ENCODE measurements at places on chromosomes 3 and 15.

- DNase-seq, result no peak
Observed at GRCh38 chr15:66809664-66810063, 107.6 kb downstream of the SMAD6 start.

GRCh38 chr15:57432141-57432741 lies 55.9 kb downstream of the CGNL1 start:
- DNase-seq, result no peak

DNA sequence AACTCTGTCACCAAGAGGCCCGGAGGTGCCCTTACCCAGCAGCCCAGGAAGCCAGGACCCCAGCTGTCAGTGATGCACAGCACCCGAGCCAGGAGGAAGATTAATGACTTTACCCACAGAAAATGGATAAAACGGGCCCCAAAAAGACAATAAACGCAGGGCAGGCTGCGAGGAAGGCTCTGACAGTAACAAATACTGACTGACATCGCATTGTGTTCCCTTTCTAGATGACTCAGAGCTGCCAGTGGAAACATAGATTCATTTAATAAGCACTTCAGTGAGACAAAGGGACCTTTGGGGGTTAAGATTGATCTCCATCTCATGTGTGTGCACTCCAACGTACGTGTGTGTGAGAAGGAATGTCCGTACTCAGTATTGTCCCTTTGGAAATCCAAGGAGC lies 225.3 kb upstream of the PPP2R3A start:
- no peak for DNase-seq

GRCh38 chr15:36152936-36153335 lies 426.5 kb upstream of the CDIN1 start:
- no peak for DNase-seq

GRCh38 chr15:68430471-68431036 lies 1.4 kb downstream of the ITGA11 start:
- no peak for DNase-seq

GRCh38 chr3:58659051-58659675 lies 7.4 kb downstream of the FAM3D start:
- DNase-seq, result no peak

DNA sequence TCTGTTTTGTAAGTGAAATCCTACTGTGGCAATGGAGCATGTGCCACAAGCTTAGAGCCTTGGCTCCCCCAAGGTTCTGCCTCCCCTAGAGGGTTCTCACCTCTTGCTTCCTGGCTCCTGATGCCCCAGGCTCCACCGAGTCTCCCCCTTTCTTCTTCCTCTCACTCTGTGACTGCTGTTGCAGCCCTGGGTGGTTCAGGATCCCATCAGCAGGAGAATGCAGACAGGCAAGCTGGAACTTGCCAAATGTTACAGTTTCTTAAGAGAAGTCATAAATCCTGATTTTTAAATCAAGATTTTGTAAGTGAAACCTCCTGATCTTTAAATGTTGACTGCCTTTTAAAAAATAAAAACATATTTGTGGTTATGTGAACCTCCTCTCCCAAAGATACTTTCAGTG lies 133.9 kb downstream of the CCNL1 start:
- no peak for DNase-seq

GRCh38 chr3:128413413-128414205 lies 53.1 kb downstream of the DNAJB8 start:
- DNase-seq, result no peak

DNA sequence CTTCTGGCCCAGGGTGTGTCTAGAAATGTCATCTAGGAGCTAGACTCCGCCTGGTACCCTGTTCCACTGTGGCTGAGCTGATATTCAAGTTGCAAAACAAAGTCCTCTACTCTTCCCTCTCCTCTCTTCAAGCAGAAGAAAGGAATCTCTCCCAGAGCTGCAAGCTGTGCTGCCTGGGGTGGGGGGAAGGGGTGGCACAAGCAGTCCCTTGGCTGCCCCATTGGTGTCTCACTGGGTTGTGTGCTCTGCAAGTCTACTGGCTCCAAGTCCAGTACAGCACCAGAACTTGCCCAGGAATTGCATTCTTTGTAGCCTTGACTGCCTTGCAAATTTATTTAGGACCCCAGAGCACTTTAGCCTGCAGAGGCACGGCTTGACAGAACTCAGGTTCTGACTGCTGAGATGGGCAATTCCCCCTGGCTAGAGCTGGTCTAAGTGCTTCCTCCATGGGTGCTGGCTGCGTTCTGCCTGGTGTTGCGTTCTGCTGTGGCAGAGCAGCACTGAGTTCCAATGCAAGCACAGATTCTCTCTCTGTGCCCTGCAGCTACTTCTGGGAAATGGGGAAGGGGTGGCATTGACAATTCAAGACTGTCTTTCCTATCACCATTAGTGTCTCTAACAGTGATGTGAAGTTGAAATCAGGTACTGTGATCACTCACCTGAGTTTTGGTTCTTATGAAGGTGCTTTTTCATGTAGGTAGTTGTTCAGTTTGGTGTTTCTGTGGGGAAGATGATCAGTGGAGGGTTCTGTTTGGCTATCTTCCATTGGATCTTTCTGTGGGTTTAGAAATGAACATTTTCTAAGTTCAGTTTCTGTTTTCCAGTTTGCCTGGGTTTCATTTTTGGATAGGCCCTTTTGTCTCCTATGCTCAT lies 39.5 kb downstream of the OXSR1 start:
- no peak for DNase-seq

DNA sequence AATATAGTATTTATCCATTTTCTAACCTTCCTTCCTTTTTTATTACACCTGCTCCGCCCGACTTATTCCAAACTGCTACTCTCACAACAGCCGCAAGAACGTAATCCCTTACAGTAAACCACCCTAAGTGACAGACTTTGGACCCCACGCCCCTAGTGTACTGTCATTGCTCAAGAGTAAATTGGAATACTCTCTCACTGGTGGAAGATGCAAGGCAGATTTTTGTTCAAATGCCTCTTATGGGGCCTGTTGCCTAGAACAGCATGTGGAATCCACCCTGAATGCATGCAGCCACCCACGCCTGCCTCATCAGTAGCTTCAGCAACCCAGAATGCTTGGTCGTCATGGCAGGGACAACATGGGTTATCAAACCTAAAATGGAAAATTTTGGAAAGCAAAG lies 226.2 kb upstream of the ST8SIA2 start:
- no peak for DNase-seq

DNA sequence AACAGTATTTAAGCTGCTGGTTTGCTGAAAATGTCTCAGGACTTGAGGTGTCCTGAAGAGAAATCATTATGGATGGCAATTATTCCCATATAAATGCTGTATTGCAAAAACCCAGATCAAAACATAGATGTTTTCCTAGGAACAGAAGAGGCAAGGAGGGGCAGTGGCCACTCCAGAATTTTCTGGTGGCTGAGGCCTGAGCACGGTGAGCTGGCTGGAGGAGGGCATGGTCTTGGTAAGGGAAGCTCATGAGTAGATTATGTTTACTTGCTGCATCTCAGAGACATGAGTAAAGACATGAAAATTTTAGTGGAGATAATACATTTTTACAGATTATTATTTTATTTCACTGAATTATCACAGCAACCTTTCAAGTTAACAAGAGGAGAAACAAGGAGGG lies 31.1 kb downstream of the PGPEP1L start:
- no peak for DNase-seq

- no peak for DNase-seq
Observed at GRCh38 chr3:113834983-113835382, 3.6 kb upstream of the GRAMD1C start.

GRCh38 chr3:52388348-52388821 lies 56.5 kb downstream of the SEMA3G start:
- DNase-seq, result no peak

- no peak for DNase-seq
Observed at GRCh38 chr15:97815835-97816234, 144.7 kb upstream of the ARRDC4 start.

DNA sequence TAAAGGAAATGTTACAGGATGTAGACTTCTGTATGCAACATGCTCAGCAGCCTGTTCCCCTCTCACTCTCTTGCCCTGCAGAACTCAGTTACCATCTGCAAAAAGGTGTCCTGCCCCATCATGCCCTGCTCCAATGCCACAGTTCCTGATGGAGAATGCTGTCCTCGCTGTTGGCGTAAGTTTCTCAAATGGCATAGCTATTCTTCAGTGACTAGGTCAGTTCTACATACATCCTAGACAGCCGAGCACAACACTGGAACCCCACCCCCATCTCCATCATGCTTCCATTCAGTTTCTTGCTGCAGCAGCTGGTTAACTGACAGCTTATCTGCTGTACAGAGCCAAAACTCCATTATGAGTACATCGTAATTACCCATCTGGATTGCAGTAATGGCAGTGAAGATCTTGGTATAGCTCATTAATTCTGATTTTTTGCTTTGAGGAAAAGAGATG lies 4.5 kb downstream of the THBS1 start:
- DNase-seq, result no peak

GRCh38 chr15:56236197-56236596 lies 7.5 kb downstream of the RFX7 start:
- peak; percentile 10 for DNase-seq

DNA sequence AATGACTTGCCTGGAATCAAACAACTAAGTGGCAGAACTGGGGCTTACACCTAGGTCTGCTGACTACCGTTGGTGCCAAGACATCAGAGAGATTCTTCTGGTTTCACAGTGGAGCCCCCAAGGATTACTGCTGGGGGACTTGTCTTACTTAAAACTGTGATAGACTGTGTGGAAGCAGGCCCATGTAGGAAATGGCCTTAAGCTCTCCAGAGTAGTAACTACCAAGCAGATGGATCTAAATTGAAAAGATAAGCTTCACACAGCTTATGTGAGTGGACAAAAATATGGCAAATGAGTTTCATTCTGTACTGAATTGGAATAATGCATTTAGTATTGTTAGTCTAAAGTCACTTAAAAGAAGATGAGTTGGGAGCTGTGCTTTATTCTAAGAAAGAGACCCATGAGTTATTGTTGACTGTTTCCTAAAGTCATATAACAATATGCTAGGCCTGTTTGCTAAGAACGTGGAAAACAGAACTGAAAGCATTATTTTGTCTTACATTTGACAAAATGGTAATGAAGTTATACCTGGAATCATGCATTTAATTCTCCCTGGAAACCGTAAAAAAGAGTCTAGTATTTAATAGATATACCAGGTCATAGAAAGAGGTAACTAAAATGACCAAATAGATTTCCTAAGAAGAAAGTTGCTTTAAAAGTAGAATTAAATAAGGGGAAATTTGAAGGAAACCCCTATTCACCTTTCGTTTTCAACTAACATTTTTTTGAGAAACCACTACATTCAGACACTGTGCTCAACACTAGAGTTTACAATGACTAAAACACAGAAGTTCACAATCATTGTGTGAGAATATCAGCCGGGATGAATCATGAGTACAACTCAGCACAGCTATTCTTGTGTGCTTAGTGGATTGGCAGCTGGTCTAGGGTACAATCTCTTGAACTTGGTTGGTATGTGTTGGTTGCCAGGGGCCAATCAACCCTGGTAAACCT lies 13.0 kb upstream of the MAPK6 start:
- peak; percentile 76 for DNase-seq

GRCh38 chr3:139430493-139430892 lies 41.0 kb upstream of the COPB2 start:
- no peak for DNase-seq

DNA sequence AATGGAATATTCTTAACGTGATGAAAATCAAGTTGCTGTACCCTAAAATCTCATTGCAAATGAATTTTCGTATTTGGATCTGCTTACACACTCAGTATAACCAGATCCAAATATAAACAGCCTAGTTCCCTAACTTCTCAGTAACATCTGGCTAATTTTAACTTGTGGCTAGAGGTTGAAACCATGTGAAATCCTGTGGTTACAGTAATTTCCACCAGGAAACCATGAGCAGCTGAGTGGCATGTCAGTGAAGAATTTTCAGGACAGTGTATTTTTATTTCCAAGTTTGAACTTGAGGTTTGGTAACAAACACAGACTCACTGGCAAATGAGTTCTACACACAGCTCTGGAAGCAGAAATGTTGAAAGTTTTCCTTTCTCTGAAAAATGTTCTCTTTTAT lies 754.1 kb downstream of the NR2F2 start:
- DNase-seq, result no peak

DNA sequence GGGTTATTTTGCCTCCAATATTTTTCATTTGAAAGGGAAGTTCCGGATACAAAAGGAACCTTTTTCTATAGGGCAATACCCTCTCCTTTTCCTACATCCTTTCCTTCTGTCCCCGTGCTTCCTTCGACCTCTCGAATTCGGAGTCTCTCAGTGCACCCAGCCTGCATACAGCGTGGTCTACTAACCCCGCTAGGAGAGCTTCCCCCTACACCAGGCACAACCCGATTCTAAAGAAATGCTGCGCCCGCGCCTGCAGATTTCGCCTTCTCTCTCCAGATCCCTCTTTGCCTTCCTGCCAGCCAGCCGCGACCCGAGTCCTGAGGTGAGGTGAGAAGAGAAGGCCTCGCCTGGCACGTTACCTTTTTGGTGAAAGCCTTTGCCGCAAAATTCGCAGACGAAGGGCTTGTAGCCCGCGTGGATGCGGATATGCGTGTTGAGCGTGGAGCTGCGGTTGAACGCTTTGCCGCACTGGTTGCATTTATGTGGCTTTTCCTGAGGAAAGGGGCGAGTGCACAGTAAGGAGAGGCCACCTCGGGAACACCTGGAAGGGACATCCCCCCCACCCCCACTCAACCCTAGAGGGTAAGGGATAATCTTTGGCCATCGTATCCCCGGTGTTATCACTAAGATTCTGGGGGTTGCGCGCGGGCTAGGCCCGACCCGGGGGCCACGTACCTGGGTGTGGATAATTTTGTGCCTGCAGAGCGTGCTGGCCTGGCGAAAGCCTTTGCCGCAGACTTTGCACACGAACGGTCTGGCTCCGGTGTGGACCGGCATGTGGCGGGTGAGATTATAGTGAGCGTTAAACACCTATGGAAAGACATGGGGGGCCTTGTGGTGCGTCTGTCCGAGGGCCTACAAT lies 2.3 kb downstream of the FEZF2 start:
- DNase-seq, result no peak

- DNase-seq, result no peak
Observed at GRCh38 chr3:183293966-183294365, 40.9 kb downstream of the B3GNT5 start.

DNA sequence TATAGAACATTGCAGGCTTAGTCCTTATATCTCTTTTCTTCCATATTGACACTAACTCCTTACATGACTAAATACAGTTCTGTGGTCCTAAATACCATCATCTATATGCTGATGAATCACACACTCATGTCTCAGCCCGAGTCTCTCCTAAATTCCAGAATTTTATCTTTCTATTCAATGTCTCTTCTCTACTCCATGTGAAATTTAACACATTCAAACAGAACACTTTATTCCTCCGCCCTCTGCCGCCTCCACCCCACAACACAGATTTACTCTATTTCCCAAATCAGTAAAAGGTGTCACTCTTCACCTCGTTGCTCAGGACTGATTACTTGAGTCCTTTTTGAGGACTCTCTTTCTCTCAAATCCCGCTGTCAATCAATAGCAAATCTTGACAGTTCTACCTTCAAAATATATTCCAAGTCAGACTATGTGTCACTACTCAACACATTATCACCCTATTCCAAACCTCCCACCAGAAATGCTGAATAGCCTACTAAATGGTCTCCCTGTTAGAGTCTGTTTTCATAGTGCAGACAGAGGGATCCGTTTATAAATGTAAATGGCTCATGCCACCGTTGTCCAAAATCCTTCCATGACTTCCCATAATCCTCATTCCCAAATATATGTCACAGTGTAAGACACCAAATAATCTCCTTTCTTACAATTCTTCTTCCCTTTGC lies 230.3 kb downstream of the FGF12 start:
- DNase-seq, result no peak

- DNase-seq, result no peak
Observed at GRCh38 chr3:30662836-30663235, 56.4 kb downstream of the TGFBR2 start.
